Activated CD4-positive, alpha-beta T cell treated with anti-CD3 and anti-CD28 coated beads, Interleukin-2, amount 10 ng/mL, durations not matched to agents 24 days and 14 days (primary cell): ENCODE measurements at places on chromosomes 7 and 10. TPM values are rescaled to one million over a fixed set of nuclear protein-coding genes. Genes with fewer than 3 reads are reported as not detected.

DNA sequence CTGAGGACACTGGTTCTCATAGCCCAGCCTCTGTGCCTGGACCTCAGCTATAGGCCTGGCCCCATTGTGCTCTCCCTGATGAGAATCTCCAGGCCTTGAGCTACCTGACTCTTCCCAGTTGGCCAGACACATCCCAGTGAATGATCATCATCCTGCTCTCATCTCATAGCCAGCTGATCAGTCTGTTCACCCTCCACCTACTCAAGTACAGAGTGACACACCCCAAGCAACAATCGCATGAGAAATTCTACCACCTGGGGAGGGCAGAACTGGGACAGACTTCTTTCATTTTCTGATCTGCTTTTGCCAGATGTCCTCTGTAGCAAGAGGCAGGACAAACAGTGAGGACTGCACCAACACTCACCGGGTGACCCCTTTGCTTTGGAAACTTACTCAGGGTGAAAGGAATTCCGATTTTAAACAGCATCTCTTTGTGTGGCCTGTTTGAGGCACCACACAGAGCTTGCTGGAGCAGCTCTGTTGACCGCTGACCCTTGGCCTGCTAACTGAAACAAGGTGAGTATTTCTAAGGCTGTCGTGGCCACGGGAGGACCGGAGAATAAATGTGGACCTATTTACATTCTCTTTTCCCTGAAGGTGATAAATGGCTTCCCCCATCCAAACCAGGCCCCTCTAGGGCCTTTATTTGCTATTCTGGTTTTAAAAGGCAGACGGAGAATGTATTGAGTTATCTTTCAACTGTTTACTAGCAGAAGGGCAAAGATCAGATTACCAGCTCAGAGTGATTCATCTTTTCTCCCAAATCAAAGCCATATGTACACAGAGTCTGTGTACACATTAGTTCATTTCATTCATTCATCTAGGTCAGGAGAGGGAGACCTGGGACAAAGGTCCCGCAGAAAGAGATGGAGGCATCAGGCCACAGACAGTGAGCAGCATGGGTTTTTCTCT lies 181.4 kb upstream of the TNS3 start:
- no peak for DNase-seq
- H3K4me1 ChIP-seq, result no peaks in the 10 kb centered on the region
- H3K36me3 ChIP-seq, result no peaks in the 10 kb centered on the region
- no peaks in the 10 kb centered on the region for H3K27me3 ChIP-seq

Gene CDC14C
- not detected in 2 replicates for total RNA-seq

Gene SPDYE2
- 0.19 TPM in 1 of 2 replicates, not detected in the other for total RNA-seq

GRCh38 chr10:7998831-7999230 lies 55.7 kb upstream of the GATA3 start:
- H3K4me3 ChIP-seq, result no peak overlapping the region
- H3K27me3 ChIP-seq, result no peaks in the 10 kb centered on the region
- DNase-seq, result no peak
- H3K27ac ChIP-seq, result no peak overlapping the region
- H3K36me3 ChIP-seq, result peaks cover 7% of the 10 kb centered on the region
- no peaks in the 10 kb centered on the region for H3K4me1 ChIP-seq

DNA sequence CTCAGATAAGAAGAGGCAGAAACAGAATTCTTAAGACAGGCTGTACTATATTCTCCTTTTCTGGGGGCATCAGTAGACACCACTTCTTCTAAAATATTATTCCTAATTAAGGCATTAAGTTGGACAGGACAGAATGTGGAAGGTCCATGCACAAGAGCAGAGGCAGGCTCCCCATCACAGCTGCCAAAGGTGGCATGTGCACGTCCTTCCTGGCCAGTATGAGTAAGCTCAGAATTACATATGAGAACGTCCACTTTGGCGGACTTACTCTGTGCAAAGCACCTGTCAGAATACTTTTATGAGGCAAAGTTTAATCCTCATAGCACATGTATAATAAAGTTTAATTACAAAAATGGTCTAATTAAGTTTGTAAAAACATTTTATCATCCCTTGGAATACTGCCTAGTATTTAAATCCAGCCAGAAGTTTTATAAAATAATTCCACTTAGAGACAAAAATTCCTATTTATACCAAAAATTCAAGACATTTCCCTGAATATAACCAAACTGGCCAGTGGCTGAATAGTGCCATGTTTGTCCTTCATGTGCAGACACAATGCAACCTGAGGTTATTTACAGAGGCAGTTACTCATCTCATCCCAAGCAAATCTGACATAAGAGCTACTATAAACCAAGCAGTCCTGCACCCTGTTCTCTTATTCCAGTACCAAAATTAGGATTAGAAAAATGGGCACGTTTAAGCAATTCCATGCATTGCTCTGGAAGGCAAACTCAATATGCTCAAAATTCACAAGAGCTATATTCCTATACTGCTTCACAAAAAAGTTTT lies 65.5 kb downstream of the CACUL1 start:
- no peak overlapping the region for H3K4me3 ChIP-seq
- peak; percentile 14 for DNase-seq
- H3K4me1 ChIP-seq, result no peaks in the 10 kb centered on the region
- H3K36me3 ChIP-seq, result peaks cover 31% of the 10 kb centered on the region

DNA sequence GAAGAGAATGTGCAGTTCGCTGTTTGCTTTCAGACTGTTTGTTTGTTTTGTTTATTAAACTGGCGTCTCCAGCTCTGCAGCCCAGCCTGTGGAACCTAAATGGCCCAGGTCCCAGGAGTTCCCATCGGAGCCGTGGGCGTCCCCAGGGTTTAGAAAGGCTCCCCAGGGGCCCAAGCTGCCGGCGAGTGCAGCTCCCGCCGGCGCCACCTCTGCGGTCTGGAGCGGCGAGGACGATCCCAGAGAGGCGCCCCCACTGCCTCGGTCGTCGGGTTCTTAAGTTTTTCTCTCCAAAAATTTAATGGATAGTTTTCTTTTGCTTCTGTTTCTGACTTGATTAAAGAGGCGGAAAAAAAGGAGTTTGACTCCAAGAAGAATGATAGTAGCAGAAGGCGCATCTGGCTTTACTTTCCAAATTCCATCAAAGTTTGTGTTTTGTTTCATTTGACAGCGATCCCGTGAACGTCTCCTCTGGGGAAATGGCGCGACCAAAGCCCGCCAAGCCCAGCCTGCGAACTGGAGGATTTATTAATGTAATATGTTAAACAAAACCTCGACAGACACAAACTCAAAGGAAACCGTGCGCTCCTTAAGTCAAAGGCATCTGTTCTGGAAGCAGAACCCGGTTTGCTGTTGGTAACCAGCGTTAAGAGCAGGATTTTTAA lies 718 bp upstream of the FZD1 start:
- peak overlapping the region; percentile 93 for H3K4me3 ChIP-seq
- peak; percentile 60 for DNase-seq
- H3K4me1 ChIP-seq, result peaks cover 11% of the 10 kb centered on the region
- no peak overlapping the region for H3K27ac ChIP-seq
- no peaks in the 10 kb centered on the region for H3K36me3 ChIP-seq

DNA sequence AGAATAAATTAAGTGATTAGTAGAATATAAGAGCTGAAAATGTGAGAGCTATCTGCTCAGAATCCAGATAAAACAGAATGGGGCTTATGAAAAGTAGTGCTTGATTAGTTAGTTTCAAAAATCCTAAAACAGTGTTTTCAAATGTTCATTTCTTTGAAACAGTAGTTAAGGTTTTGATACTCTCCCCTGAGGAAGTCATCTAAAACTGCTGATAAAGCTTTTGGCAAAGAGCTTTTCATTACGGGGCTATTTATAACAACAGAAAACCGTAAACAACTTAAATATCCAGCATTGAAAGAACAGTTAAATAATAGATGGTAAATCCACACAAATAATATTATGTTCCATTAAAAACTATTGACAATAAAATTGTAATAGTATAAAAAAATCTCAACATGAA lies 77.5 kb downstream of the NPSR1 start:
- no peak overlapping the region for H3K27ac ChIP-seq
- no peak overlapping the region for H3K4me3 ChIP-seq
- H3K36me3 ChIP-seq, result no peaks in the 10 kb centered on the region
- DNase-seq, result no peak
- H3K4me1 ChIP-seq, result no peaks in the 10 kb centered on the region

- DNase-seq, result no peak
- H3K4me3 ChIP-seq, result no peak overlapping the region
- H3K36me3 ChIP-seq, result peaks cover 25% of the 10 kb centered on the region
- no peaks in the 10 kb centered on the region for H3K4me1 ChIP-seq
Observed at GRCh38 chr10:101580486-101581399, 7.3 kb downstream of the POLL start.

DNA sequence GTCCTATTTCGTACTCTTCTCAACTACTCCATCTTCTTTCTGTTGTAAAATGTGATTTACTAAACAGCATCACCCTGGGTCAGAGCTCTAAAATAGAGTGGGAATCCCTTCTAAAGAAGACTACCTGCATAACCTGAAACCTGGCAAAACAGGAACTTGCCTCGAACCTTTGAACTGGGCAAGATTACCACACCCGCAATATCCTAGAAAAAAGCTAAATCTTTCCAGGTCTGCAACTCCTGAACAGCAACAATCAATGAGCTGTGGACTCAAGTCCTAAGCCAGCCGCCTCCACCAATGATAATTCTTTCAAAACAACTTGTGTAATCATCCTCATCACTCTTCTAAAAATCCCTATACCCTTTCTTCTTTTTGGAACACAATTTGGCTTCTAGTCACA lies 824.2 kb upstream of the COBL start:
- no peaks in the 10 kb centered on the region for H3K27me3 ChIP-seq
- no peak for DNase-seq
- H3K4me1 ChIP-seq, result no peaks in the 10 kb centered on the region
- no peak overlapping the region for H3K4me3 ChIP-seq
- no peaks in the 10 kb centered on the region for H3K36me3 ChIP-seq

DNA sequence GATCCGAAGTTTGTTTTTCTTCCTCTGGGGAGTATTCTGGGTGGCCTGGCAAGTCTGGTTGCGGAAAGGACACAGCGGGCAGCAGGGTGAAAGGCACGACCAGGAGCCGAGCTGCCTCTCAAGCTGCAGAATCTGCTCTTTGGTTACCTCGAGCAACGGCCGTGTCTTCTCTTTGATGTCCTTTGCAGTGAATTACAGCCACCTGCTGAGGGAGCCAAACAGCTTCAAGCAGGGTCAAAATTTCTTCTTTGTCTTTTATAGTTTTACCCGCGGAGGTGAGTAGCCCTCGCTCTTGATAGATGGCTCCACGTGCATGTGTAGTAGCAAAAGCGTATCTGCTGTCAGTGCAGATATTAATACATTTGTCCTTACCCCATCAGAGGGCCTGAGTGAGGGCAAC lies 177.3 kb upstream of the MBL2 start:
- H3K4me3 ChIP-seq, result no peak overlapping the region
- H3K36me3 ChIP-seq, result no peaks in the 10 kb centered on the region
- no peak overlapping the region for H3K27ac ChIP-seq
- no peak for DNase-seq
- H3K27me3 ChIP-seq, result no peaks in the 10 kb centered on the region

DNA sequence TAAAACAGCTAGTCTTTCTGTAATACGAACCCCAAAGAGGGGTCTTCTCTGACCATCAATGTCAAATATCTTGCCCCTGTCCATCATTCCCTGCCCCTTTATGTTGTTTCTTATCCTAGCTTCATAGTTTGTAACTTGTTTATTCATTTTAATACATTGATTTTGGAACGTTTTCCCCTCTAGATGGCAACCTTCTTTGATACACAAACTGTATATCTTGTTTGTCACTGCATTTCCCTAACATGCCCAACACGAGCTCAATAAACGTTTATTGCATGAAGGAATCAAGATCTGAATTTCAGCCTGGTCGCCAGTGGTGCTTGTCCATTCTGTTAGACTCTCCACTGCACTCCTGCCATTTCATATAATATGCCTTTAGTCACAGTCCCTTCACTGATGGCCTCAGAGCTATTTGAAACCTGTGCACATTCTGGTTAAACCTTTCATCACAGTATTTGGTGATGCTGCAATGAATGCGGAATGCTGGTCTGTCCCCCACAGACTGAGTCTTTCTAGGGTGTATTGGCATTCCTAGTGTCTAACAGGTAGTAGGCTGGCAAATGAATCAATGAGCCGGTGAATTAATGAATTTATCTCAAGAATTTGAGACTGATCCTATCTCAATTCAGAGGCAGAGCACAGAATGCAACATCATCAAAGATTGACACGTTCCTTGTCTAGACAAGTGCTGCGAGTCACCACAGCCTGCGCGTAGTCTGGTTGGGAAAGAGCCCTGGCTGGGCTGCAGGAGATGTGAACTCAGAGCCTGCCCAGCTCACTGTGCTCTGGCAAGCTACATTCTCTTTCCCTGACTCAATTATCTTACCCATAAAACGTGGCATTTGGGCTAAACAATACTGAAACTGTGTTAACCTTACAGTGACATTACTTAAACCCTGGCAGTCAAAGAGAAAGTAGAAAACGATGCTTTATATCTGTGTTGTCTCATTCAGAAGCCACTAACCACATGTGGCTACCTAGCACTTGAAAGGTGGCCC lies 55.2 kb upstream of the FRMD4A start:
- peaks cover 33% of the 10 kb centered on the region for H3K27me3 ChIP-seq
- H3K4me3 ChIP-seq, result no peak overlapping the region
- H3K27ac ChIP-seq, result no peak overlapping the region

Gene CYP2W1
- not detected in 2 replicates for total RNA-seq

GRCh38 chr7:4702961-4703512 lies 20.9 kb downstream of the FOXK1 start:
- no peak overlapping the region for H3K27ac ChIP-seq
- no peak for DNase-seq
- no peaks in the 10 kb centered on the region for H3K27me3 ChIP-seq
- no peak overlapping the region for H3K4me3 ChIP-seq

- peaks cover 10% of the 10 kb centered on the region for H3K27me3 ChIP-seq
- peaks cover 2% of the 10 kb centered on the region for H3K36me3 ChIP-seq
- H3K4me1 ChIP-seq, result peaks cover 38% of the 10 kb centered on the region
- no peak overlapping the region for H3K4me3 ChIP-seq
- H3K27ac ChIP-seq, result no peak overlapping the region
Observed at GRCh38 chr10:101841826-101842225, 1.8 kb downstream of the KCNIP2 start.

DNA sequence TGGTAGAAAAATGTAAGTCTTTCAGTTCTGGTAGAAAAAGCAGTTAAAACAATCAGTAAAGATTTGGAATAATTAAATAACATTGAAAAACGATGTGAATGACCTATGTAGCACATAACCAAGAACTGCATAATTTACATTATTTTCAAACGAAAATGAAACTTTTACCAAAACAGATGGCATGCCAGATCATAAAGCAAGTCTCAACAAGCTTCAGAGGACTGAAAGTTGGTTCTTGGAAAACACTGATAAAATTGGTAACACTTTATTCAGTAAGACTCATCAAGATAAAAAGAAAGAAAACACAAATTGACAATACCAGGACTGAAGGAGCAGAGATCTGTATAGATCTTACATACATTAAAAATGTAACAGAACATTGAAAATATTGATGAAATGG lies 92.8 kb downstream of the VIPR2 start:
- H3K4me3 ChIP-seq, result peak overlapping the region; percentile 25
- H3K27me3 ChIP-seq, result peaks cover 3% of the 10 kb centered on the region
- peaks cover 22% of the 10 kb centered on the region for H3K4me1 ChIP-seq
- H3K27ac ChIP-seq, result peak overlapping the region; percentile 44

Gene MMP21
- total RNA-seq, result 0.14 TPM in 1 of 2 replicates, not detected in the other

- no peak overlapping the region for H3K4me3 ChIP-seq
- H3K4me1 ChIP-seq, result no peaks in the 10 kb centered on the region
- H3K36me3 ChIP-seq, result no peaks in the 10 kb centered on the region
Observed at GRCh38 chr10:100130831-100131230, 49.2 kb upstream of the CPN1 start.

GRCh38 chr7:44262031-44262430 lies 61.3 kb downstream of the YKT6 start:
- H3K36me3 ChIP-seq, result no peaks in the 10 kb centered on the region
- DNase-seq, result no peak
- H3K27me3 ChIP-seq, result peaks cover 4% of the 10 kb centered on the region
- H3K4me1 ChIP-seq, result peaks cover 31% of the 10 kb centered on the region
- H3K4me3 ChIP-seq, result no peak overlapping the region
